Sigmoid colon (tissue), 7 donors: ENCODE measurements at places on chromosomes 4 and X.

DNA sequence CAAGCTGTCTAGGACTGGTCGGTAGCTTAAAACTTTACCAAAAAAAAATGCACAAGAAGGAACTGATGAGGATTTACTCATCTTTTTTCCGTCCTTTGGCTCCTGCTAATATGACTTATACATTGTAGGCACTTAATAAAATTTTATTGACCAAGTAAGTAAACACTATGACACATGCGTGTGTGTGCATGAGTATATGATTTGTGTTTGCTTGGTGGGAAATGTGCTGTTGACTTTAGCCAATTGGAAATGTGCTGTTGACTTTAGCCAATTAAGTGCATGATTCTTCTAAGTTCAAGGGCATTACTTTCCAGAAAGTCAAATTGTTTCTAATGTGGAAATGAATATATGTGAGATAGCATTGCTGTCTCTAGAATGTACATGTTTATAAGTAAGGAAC, 78.3 kb downstream of the FIP1L1 start:
- H3K27me3 ChIP-seq: no peaks in the 10 kb centered on the region
- no peak overlapping the region for H3K4me3 ChIP-seq
- H3K27ac ChIP-seq: no peak overlapping the region
- H3K36me3 ChIP-seq: peaks cover 66% of the 10 kb centered on the region
- no peaks in the 10 kb centered on the region for H3K4me1 ChIP-seq
- DNase-seq: no peak

GRCh38 chr4:13920111-13920875, 292.8 kb upstream of the BOD1L1 start:
- H3K4me3 ChIP-seq: no peak overlapping the region
- peak overlapping the region; percentile 79 for H3K27ac ChIP-seq
- DNase-seq: no peak
- no peaks in the 10 kb centered on the region for H3K27me3 ChIP-seq

- no peaks in the 10 kb centered on the region for H3K4me1 ChIP-seq
- no peak overlapping the region for H3K4me3 ChIP-seq
- H3K36me3 ChIP-seq: no peaks in the 10 kb centered on the region
Observed at GRCh38 chrX:25166145-25166544, 150.4 kb upstream of the ARX start.

- H3K4me3 ChIP-seq: no peak overlapping the region
Observed at GRCh38 chr4:180669680-180670079, 1573.5 kb upstream of the TENM3 start.
